ENCODE measurements at places on chromosomes 3 and 15.

DNA sequence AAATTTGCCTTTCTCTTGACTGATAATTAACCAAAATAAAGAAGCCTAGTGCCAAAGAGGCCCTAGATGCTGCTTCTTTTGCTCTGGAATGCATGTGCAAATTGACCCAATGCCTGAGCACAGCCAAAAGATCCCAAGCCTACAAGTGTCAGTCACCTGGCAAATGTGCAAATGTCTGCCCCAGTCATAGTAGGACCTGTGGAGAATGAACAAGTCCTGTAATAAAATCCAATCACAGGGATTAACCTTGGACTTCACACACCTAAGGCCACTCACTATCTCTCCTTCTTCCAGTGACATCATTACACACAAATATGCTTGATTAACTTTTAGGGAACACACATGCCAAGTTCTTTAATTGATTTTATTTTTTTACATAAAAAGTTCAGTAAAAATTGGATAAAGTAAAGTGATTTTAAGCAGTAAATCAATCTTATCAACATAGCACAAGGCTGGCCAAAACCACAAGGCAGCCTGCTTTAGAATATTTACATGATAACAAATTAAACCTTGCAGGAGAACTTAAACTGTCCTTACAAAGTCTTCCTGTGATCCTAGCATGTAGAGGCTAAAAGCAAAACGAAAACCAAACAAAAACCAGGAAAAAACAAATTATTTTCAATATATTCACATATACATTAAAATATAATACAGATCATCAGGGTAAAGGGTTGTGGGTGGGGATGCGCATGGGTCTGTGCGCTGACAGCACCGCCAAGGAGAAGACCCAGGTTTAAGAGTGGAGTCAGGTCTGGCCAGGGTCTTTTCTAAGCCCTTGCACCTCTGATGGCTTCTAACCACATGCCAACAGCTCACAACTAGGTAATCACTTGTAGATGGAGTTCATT lies 36.8 kb downstream of the NBEAL2 start:
- DNase-seq, result no peak

DNA sequence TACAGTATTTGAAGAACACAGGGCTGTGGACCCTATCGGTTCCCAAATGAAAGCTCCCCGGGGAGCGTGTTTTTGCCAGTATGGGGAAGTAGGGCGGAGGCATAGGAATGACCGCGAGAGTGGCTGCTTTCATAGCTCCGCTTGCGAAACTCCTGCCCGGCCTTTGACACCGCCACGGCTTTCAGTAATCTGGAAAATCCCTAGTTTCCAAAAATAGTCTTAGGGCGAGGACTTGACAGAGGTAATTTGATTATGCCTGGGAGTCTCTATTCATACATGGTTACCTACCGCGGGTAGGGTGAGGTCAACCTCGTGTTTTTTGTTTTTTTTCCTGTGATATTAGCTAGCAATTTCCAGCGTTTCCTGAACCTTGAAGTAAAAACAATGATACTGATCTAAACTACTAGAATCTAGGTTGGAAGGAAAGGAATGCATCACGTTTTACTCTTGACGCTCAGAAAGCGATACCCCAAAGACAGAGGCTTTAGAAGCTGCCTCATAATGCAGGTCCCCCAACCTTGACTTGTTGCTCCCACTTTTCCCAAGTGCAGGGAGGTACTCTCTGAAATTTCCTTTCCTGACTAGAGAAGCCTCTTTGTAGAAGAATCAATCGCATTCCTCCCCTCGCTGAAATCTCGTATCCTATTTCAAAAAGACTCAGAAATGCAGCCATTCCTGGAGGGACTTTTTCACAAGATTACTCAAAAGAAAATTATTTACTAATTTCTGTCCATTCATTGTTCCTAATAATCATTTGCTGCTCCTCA lies 894 bp upstream of the CCNL1 start:
- DNase-seq, result peak; percentile 37

DNA sequence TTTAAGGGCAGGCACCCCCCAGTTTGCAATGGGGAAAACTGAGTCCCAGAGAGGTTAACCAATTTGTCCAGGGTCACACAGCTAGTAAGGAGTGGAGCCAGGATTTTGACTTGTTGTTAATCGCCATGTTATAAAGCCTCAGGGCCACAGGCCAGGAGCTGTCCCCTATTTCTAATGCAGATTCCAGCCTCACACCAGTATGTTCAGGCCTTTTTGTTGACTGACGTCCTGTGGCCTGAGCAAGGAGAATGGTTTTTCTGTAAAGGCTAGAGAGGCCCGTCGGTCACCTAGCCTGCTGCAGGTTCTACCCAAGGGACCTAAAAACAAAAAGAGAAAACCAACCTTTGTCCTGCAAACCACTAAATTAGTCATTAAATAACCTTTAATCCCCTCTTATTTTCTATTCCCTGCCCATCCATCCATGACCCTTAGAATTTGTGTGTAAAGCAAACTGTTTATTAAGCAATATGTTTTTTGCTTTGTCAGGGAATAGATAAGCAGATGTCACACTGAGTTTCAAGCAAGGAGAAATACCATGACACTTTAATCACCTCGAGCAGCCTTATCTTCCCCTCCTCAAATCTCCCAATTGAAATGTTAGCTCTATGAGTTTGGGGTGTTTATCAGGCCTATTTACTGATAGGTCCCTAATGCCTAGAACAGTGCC lies 14.1 kb downstream of the ACOX2 start:
- DNase-seq, result no peak

GRCh38 chr15:77709135-77709886 lies 76.6 kb upstream of the LINGO1 start:
- DNase-seq, result no peak

- DNase-seq, result no peak
These were observed 51.8 kb upstream of the ZDHHC23 start for GRCh38 chr3:113895964-113896363.

DNA sequence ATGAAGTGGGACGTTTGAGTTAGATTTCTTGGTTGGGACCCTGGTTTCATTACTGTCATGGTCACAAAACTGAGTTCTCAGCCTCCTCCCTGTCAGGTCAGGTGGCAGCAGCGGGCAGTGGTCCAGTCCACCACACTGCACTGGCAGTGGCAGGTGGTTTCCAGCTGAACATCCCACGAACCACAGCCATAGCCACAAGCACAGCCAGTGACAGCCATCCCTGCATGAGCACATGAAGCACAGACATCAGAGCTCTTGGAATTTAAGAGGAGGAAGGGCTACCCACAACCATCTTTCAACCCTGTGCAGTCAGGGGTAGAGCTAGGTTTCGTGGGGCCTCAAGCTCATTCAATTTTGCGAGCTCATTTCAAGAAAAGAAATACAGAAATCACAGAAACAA lies 1.5 kb downstream of the RETNLB start:
- DNase-seq, result no peak

DNA sequence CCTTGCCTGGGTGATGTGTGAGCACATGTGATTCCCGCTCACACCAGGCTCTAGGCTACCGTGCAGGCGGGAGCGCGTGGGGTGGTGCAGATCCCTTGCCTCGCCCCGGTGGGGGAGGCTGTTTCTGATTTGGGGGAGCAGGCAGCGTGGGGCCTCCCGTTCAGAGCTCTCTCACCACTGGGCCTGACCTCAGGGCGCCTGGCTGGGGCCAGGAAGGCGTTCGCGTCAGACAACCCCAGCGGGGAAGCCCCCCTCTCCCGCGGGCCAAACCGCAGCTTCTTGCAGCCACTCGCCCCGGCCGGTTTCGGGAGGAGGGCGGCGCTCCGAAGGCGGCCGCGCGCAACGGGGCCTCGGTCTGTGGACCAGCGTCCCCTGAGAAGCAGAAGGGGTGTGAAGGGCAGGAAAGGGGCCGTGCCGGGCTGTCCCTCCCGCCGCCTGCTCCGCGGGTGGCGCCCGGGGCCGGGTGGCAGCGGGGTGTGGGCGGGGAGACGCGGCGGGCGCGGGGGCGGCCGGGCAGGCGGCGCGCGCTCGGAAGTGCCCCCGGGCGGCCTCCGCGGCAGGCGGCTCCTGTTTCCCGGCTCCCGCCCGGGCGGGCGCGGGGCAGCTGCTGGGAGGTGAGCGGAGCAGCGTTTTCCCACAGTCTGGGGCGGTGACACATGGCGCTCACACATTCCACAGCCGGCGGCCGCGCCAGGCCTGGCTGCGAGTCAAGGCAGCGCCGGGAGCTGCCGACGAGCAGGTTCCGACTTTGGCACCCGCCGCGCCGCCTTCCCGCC lies 65.1 kb upstream of the HES1 start:
- DNase-seq, result peak; percentile 60

DNA sequence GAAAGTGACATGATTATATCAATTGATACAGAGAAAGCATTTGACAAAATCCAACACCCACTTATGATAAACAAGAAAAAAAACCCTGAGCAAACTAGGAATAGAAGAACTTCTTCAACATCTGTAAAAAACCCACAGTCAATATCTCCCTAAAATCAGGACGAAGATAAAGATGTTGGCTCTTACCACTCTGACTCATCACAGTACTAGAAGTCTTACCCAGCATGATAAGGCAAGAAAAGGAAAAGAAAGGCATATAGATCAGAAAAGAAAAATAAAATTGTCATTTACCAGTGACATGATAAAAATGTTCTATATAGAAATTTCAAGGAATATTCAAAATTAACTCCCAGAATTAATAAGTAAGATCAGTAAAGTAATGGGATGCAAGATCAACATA lies 7.2 kb upstream of the FBXW12 start:
- DNase-seq, result no peak

GRCh38 chr3:37610529-37610928 lies 251.2 kb upstream of the CTDSPL start:
- no peak for DNase-seq

- DNase-seq, result peak; percentile 84
These were observed 68.9 kb upstream of the TNFSF10 start for GRCh38 chr3:172591876-172592771.

GRCh38 chr15:47340571-47340920 lies 376.8 kb upstream of the SEMA6D start:
- DNase-seq, result no peak

GRCh38 chr3:128470134-128470899 lies 3.6 kb upstream of the DNAJB8 start:
- DNase-seq, result no peak

DNA sequence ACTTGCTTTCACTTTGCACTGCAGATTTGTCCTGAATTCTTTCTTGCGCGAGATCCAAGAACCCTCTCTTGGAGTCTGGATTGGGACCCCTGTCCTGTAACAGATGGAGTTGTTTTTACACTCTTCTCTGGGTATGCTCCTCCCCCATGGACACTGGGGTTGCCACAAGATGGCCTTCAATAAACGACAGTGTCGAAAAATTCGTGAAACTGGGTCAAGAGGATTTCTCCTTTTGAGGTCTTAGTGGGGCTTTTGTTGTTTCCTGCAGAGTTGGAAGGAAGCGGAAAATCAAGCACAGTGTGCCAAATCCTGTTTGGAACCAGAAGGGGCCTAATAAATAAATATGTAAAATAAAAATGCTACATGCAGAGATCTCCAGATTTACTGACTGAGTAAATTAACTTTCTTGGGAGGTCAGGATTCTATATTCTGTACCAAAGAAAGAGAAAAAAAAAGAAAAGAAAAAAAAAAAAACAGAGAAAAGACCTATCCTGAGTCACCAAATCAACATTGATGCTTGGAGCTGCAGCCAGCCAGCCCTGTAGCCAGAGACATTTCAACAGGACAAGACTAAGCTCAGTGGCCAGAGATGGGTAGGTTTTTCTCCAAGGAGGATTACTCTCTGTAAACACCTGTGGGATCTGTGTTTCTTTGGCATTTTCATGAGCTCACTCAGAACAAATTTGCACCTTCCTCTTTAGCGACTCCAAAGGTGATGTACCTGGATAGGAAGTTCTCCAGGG lies 24.8 kb downstream of the CCDC80 start:
- DNase-seq, result no peak

- DNase-seq, result no peak
These were observed 350.2 kb upstream of the POU1F1 start for GRCh38 chr3:87626546-87626945.

DNA sequence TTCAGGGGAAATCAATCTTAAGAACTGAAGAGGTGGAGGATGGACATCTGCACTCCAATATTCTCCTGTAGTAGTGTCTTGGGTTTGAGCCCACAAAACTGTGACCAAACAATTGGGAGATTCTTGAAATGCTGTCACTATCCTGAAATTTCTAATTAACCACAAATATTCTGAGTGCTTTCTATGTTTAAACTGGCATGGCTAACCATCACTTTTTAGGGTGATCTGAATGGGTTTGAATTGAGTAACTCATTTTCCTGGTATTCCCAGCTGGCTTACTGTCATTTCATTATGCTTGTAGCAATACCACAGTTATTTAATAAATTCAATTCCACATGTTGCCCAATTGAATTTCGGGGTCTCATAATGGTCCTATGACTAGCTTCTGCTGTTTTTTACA lies 216.9 kb upstream of the DCBLD2 start:
- DNase-seq, result no peak

DNA sequence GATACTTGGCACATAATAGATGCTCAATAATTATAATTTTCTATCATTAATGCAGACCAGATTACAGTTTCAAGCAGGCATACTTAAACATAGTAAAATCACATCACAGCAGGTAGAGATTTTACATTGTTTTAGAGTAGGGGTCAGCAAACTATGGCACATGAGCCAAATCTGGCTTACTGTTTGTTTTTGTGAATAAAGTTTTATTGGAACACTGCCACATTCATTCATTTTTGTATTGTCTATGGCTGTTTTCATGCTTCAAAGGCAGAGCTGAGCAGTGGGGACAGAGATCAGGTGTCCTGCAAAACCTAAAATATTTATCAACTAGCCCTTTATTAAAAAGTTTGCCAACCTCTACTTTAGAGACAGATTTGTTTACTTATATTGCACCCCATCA lies 189.6 kb upstream of the MRPL3 start:
- no peak for DNase-seq

GRCh38 chr3:77303955-77304699 lies 264.2 kb downstream of the ROBO2 start:
- DNase-seq, result no peak

DNA sequence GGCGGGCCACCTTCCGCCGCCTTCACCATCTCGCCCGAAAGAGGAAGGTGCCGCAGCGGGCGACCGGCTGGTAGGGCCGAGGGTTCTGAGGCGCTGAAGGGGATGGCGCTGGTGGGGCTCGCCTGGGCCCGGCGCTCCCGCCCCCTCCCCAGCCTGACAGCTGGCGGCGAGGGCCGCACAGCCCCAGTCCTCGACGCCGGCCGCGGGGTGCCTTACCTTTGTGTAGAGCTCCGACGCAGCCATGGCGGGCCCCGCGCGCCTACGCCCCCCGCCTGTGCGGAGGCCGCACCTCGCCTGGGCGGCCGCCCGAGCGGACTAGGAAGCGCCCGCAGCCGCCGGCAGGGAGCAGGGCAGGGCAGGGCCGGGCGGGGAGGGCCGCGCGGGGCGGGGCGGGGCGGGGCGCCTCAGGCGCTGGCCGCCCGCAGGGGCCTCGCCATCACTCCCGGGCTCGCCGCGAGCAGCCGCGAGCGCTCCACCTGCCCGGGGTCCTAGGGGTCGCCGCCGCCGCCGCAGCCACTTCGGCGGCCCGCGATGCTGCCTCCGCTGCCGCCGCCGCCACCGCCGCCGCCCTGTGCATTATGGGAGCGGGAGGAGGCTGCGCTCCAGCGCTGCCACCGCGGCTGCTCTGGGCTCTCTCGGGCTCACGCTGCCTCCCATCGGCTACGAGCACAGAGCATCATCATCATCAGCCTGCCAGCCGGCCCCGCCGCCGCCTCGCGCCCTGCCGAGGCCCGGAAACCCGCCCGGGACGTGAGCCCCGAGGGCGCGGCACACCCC lies at the start of gene MYO5A:
TSS of gene MYO5A (minus strand) at position 317 of the 777 bp plus-strand sequence. CDS start at position 243, 74 bp downstream.
- peak; percentile 66 for DNase-seq

- no peak for DNase-seq
These were observed 552 bp upstream of the XYLB start for GRCh38 chr3:38345879-38346586.

Measured in stimulated activated CD8-positive, alpha-beta memory T cell treated with anti-CD3 and anti-CD28 coated beads, Interleukin-15, amount 100 ng/mL, for 4 hours (primary cell).